ENCODE measurements at places on chromosomes 6 and 20.

DNA sequence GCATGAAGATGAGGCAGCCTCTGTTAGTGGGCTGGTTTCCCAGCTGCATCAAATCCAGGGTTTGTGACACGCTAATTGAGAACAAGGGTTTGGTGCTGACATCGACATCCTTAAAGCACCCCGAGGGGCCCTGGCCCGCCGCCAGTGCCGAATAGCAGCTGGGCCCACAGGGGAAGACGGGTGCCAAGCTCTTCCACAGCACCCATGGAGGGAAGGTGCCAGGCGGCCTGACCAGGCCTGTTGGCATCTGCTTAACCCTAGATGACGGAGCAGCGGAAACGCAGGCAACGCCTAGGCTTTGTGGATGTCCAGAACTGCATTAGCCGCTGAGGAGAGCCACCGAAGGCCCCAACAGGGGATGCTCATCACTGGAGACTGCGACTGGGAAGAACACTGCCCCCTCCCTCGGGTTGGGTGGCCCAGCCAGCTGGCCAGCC is 16.0 kb downstream of the UQCC2 start:
- no peak for DNase-seq

DNA sequence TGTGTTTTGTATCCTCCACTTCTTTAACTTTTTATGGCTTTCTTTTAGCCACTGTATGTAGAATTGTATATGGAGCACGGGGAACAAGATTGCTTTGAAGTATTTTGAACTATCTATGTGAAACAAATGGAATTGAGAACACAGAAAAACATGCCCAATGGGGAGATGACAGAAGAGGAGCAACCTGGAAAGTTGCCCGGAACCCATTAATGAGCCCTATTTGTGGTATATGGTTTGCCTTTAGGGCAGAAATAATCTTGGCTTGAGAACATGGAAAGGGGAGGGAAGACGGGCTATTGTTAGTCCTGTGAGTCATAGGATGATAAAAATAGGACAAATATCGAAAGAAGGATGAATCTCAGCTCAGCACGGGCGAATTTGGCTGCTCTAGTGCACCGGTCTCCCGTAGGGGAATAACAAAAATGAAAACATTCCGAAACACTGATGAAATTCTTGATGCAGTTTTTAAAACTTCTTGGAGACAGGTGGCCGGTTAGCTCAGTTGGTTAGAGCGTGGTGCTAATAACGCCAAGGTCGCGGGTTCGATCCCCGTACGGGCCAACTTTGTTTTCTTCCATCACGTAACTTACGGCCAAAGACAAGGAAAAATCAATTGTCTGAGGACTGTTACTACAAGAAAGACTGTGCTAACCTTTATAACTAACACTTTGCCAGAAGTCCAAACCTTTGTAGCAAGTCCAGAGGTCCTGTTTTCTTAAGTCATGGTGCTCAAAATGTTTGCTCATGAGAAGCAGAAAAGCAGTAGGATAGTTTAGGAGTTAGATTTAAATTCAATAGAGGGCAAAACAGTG is 15.7 kb downstream of the HMGN4 start:
- DNase-seq = peak; percentile 90

GRCh38 chr6:2866171-2866846 is 24.6 kb upstream of the SERPINB1 start:
- DNase-seq = no peak

GRCh38 chr6:144075187-144075586 is 20.2 kb downstream of the SF3B5 start:
- DNase-seq = no peak

All from right cardiac atrium (tissue), 5 donors.